Fibroblast of skin of left biceps (primary cell): ENCODE measurements at places on chromosomes 6 and 20.

GRCh38 chr20:58389324-58389967 lies 417 bp downstream of the VAPB start:
- no peak for DNase-seq

DNA sequence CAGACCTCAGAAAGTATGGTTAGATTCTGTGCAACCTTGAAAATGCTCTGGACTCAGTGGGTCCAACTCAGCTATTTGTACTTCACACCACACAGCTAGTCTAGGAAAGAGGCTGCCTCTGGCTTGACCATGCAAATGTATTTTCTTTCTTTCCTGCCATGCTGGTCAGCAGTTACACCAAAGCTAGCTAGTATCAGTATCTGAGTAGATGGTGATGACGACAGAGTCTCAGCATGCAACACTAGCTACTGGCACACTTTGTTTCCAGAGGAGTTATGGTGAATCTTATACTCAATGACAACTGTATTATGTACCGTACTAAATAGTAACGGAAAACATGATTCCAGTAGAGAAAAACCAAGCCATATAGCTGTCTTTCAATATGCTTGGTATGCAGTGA lies 96.6 kb upstream of the POPDC3 start:
- no peak for DNase-seq

DNA sequence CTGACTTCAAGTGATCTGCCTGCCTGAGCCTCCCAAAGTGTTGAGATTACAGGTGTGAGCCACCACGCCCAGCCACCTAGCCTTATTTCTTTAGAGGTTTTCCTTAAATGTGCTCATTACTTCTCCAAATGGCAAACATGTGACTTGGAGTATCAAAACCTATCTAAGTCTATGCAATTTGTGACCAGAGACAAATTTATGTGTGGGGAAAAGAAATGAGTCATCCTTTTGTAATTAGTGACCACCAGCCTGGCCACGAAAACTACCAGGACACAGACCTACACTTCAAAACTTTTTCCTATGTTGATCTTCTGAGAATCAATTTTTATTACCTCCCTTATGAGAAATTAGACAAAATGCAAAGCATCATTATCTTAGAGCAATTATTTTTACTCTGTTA lies 64.6 kb upstream of the OGFRL1 start:
- DNase-seq = no peak

- no peak for DNase-seq
Observed at GRCh38 chr6:70838907-70839285, 118.0 kb downstream of the B3GAT2 start.

DNA sequence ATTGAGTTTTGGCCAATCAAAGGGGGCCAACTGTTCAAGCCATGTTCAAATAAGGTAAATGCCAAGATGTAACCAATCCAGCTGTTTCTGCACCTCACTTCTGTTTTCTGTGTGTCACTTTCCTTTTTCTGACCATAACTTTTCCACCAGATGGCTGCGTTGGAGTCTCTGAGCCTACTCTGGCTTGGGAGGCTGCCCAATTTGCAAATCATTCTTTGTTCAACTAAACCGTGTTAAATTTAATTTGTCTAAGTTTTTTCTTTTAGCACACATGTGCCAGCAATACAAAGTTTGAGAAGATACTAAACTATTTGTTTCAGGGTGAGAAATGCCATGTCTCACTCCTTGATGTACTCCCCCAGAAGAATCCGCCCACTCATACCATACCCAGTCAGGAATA lies 52.1 kb downstream of the IYD start:
- DNase-seq = no peak
